Vagina (tissue), 2 donors: ENCODE measurements at places on chromosomes 13 and 19.

DNA sequence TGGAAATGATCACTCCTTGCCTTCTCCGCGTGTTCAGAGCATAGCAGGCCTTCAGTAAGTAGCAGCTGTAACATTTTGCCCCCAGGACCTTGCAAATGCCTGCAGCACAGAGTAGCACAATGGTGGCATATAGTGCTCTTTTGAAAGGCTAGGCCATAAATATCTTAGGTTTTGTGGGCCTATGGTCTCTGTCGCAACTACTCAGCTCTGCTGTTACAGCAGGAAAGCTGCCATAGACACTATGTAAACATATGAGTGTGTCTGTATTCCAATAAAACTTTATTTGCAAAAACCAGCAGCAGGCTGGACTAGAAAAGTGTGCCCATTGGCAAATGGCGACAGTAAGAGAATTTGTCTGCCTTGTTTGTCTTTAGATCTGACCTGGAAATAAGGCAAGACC, 9.4 kb downstream of the ITPKC start:
- DNase-seq = no peak

GRCh38 chr13:66113882-66114526, 1116.1 kb downstream of the PCDH9 start:
- no peak for DNase-seq

- DNase-seq = no peak
These were observed 2.0 kb downstream of the RNF113B start for GRCh38 chr13:98175043-98175442.

DNA sequence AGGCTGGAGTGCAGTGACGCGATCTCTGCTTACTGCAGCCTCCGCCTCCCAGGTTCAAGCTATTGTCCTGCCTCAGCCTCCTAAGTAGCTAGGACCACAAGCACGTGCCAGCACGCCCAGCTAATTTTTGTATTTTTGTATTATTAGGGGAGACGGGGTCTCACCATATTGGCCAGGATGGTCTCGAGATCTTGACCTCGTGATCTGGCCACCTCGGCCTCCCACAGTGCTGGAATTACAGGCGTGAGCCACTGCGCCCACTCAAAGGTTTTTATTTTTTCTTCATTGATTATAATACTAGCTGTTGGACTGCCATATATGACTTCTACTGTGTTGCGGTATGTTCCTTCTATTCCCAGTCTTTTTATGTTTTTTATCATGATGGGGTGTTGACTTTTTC, 569.7 kb upstream of the SLITRK6 start:
- no peak for DNase-seq

GRCh38 chr19:36142046-36142445, 2.2 kb downstream of the CAPNS1 start:
- DNase-seq = no peak

- no peak for DNase-seq
These were observed 81.4 kb downstream of the KCTD15 start for GRCh38 chr19:33878030-33878544.

- no peak for DNase-seq
These were observed 17.3 kb upstream of the GPI start for GRCh38 chr19:34347561-34348165.

DNA sequence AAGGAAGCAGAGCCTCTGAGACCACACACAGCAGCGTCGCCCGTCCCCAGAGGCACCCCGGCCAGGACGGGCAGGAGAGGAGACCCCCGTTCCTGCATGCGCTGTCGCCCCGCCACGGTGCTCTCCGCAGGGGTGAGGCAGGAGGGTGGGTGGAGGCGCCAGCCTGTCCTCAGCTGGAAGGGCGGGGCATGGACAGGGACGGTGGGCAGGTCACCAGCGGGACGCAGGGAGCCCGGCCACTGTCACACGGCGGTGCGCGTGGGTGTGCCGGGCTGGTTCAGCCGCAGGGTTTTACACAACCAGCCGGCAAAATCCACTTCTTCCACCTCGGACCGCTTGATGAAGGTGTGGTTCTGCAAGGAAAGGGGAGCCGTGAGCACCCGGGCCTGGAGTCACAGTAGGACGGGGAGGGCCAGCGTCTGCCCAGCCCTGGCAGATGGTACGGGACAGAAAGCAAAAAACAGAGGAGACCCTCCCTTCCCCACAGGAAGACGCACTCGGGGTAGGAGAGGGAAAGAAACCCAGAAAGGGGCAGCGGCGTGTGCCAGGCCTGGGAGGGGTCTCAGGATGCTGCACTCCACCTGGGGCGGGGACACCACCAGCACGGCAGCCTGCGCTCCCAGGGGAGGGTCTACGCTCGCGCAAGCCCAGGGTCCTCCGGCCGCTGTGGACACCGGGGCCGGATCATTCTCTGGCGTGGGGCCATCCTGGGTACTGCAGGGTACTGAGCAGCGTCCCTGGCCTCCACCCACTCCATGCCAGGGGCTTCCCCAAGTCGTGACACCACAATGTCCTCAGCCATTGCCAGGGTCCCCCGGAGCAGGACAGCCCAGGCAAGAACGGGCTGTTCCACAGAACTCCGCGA, 23.9 kb upstream of the ZBTB7A start:
- no peak for DNase-seq

- no peak for DNase-seq
These were observed 44.8 kb downstream of the ING1 start for GRCh38 chr13:110758195-110758805.

- no peak for DNase-seq
These were observed 86.0 kb downstream of the STK24 start for GRCh38 chr13:98490866-98491265.

DNA sequence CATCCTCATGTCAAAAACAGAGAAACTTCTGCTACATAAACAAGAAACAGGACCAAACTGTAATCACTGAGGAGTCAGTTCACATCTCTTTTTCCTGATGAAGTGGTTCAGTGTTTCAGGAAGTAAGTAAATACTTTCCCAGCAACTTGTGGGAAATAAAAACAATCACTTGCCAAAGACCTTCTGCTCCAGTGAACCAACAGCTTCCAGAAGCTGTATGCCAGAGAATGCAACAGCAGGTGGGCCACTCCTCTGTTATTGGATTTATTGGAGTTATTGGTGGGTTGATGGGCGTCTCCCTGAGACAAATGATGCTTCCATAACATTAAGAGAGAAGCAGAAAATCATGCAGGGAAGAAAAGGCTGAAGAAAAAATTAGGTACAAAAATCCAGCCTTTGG, 9.9 kb downstream of the SLC6A16 start:
- DNase-seq = no peak

- DNase-seq = no peak
These were observed 45.3 kb upstream of the KCTD15 start for GRCh38 chr19:33751436-33751770.
